ENCODE measurements at places on chromosomes 5 and 9. TPM values are rescaled to one million over a fixed set of nuclear protein-coding genes. Genes with fewer than 3 reads are reported as not detected.

GRCh38 chr5:111299067-111299481, 74.9 kb downstream of the CAMK4 start:
- peaks cover 12% of the 10 kb centered on the region for H3K4me1 ChIP-seq
- DNase-seq = no peak
- no peak overlapping the region for H3K27ac ChIP-seq
- peaks cover 40% of the 10 kb centered on the region for H3K36me3 ChIP-seq

DNA sequence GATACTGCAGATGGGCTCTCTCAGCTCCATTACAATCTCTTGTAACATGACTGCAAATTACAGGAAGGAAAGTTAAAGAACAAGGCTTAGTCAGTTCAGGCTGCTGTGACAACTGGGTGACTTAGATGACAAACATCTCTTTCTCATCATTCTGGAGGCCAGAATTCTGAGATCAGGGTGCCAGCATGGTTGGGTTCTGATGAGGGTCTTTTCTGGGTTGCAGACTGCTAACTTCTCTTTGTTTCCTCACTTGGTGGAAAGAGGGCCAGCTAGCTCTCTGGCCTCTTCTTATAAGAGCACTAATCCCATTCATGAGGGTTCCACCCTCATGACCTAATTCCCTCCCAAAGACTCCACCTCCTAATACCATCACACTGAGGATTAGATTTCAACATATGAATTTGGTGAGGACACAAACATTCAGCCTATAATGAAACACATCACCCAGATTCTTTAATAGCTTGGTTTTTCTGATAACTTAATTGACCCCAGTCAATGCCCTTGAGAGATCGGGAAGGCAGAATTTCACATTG, 73.6 kb upstream of the MAMDC2 start:
- no peaks in the 10 kb centered on the region for H3K4me1 ChIP-seq
- no peaks in the 10 kb centered on the region for H3K36me3 ChIP-seq
- peaks cover 2% of the 10 kb centered on the region for H3K27me3 ChIP-seq
- no peak for DNase-seq
- H3K4me3 ChIP-seq = no peak overlapping the region

GRCh38 chr5:81748556-81748955, 2.3 kb downstream of the SSBP2 start:
- no peak for DNase-seq
- peaks cover 25% of the 10 kb centered on the region for H3K27me3 ChIP-seq
- peak overlapping the region; percentile 86 for H3K4me3 ChIP-seq
- peaks cover 3% of the 10 kb centered on the region for H3K36me3 ChIP-seq

DNA sequence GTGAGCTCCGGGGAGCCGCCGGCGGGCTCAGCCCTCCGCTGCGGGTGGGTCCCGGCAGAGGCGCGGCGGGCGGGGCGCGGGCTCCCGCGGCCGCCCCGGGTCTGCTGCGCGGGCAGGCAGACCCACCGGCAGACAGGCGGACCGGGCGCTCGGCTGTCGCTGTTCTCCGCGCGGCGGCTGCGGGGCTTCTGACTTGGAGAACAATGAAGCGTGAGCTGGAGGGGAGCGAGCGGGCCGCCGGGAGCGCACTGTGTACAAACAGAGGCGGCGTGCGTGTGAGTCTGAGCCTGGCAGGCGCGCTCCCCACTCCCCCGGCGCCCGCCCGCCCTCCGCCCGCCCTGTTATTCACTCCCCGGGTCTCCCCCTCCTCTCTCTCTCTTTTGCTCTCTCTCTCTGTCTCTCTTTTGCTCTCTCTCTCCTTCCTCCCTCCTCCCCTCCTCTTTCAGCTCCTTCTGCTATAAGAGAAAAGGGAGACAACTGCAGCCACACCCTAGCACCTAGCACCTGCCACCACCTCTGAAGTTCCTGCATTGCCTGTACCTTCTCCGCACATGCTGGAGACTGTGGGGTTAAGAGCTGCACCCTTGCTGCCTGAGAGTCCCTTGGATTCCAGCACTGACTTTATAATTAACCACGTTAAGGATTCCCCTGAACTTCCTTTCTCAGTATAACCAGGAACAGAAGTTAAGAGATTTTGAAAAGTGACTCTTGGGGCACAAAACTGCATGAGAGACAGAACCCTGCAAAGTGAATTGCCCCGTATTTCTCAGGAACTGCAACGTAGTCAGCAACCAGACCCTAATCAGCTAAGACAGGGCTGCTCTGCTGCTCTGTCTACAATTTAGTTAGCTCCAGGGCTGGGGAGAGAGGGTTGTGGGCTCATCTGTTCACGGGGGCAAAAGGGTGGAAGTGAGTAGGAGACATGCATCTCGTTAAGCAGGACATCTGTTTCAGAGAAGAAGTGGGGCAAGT, at the start of gene EDIL3:
Gene EDIL3, minus strand, starts transcription at position 277 of the 972 bp plus-strand sequence. CDS start 506 bp downstream, outside the sequence.
- no peak within 1 kb of the TSS for H3K27ac ChIP-seq
- H3K27me3 ChIP-seq = peaks cover 40% of the 10 kb centered on the region
- DNase-seq = no peak
- H3K4me1 ChIP-seq = peaks cover 8% of the 10 kb centered on the region

DNA sequence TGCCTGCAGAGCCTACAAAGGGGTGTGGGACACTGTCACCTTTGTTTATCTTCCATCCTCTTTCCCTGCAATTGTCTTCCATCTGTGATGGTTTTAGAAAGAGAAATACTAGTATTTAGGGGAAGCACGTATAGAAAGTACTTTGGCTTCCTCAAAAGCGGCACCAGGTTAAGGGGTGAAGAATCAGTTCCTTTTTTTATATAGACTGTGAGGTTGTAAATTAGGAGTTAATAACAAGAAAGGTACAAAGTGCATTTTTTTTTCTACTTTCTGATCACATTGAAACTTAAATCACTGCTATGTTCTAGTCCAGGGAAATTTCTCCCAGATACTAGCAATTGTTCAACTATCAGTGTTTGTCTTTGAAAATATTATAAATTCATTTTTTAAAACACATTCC, 219.3 kb downstream of the CEMIP2 start:
- peaks cover 32% of the 10 kb centered on the region for H3K27me3 ChIP-seq
- H3K4me1 ChIP-seq = no peaks in the 10 kb centered on the region
- H3K27ac ChIP-seq = no peak overlapping the region
- H3K36me3 ChIP-seq = no peaks in the 10 kb centered on the region
- no peak overlapping the region for H3K4me3 ChIP-seq

DNA sequence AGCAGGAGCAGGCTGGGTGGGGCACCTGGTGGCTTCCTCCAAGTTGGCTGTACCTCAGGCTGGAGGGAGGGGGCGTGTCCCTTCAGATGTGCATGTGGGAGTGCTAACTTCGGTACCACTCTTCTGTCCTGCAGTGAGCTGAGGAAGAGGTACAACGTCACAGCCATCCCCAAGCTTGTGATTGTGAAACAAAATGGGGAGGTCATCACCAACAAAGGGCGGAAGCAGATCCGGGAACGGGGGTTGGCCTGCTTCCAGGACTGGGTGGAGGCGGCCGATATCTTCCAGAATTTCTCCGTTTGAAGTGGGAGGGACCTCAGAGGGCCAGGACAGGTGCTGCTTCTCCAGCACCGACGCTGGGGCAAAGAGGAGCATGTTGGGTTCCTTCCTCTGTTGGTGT, 9.3 kb downstream of the NXNL2 start:
- no peak for DNase-seq
- H3K4me1 ChIP-seq = no peaks in the 10 kb centered on the region
- no peak overlapping the region for H3K27ac ChIP-seq
- H3K4me3 ChIP-seq = no peak overlapping the region

- H3K36me3 ChIP-seq = no peaks in the 10 kb centered on the region
- no peaks in the 10 kb centered on the region for H3K4me1 ChIP-seq
- H3K4me3 ChIP-seq = no peak overlapping the region
- H3K27me3 ChIP-seq = peaks cover 5% of the 10 kb centered on the region
Measured at GRCh38 chr5:172528440-172528839, 74.1 kb upstream of the SH3PXD2B start.

DNA sequence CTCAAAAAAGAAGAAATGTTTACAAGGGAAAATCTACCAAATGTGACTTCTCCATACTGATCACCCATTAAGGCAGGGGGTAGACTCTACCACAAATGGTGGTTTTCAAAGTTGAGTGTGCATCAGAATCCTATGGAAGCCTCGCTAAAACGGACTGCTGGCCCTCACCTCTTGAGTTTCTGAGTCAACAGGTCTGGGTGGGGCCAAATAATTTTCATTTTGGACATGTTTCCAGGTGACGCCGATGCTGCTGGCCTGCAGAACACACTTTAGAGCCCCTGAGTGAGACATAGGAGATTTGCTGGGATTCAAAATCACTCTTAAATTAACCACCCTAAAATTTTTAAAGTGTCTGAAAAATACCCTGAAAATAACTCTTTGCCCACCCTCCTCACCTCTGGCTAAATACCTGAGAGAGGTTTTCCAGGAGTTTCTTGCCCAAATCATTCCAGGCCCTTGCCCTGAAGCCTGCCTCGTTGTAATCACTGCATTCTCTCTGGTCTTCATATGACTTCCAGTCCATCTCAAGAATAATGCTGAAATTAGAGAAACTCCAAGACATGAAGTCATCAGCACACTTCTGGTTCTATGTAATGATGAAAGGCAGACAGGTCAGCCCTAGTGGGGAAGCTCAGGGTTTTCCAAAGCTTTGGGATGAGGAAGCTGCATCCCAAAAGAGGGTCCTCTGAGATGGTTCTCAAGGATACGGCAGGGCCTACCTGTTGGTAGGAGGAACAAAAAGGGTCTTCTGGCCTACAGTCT, 18.2 kb downstream of the C9orf152 start:
- H3K4me1 ChIP-seq = no peaks in the 10 kb centered on the region
- no peaks in the 10 kb centered on the region for H3K27me3 ChIP-seq
- no peak overlapping the region for H3K27ac ChIP-seq
- no peaks in the 10 kb centered on the region for H3K36me3 ChIP-seq

- no peak for DNase-seq
- no peak overlapping the region for H3K4me3 ChIP-seq
- no peaks in the 10 kb centered on the region for H3K4me1 ChIP-seq
- H3K27ac ChIP-seq = no peak overlapping the region
- H3K36me3 ChIP-seq = no peaks in the 10 kb centered on the region
Measured at GRCh38 chr9:38486837-38487236, 62.6 kb upstream of the IGFBPL1 start.

IL5 gene
- 0.71 TPM for total RNA-seq
